Activated T-helper 1 cell treated with Interleukin-2 at 50 U/mL for 16 hours (primary cell): ENCODE measurements at places on chromosomes 5 and 9.

DNA sequence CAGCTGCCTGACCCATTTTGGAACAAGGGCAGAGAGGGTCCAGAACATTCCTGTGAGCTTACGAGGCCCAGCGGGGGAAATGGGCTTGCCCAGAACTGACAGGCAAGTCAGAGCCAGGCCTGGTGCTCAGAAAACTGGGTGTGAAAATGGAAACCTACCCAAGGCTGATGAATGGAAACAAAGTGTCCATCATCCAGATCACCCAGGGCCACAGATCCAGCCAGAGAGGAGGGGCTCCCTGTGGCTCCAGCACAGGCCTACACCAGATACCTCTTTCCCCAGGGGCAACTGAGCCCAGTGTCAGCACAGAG, 3.1 kb downstream of the CLTB start:
- DNase-seq = no peak

DNA sequence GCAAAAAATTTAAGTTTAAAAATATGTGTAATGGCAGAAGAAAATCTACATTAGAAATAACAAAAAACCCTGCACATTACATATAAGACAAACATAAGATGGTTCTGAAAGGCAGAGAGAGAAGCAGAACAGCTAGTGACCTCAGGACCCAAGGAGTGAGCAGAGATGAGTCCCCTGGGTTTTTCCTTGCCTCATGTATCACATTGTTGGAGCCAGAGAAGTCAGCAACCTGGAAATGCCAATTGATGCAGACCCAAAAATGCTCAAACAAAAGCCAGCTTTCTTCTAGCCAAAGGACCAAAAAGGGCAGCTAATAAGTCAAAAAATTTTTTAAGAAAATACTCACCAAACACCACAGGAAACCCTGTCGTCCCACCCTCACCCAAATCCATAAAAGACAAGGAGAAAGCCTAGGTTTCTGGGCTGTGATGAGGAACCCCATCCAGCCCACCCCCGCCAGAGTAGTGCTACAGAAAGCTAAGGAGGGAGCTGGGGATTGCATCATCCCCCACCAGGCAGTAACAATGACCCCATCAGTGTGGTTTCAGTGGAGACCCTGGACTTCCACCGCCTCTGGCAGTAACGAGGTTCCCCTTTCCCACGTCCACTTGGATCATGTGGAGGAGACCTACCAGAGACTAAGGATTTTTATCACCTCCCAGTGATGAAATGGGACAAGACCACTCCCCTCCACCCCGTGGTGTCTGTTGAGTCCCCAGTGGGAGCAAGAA, 17.6 kb downstream of the DENND1A start:
- DNase-seq = no peak

GRCh38 chr9:109992293-109992692, 212.3 kb downstream of the PALM2AKAP2 start:
- DNase-seq = no peak

DNA sequence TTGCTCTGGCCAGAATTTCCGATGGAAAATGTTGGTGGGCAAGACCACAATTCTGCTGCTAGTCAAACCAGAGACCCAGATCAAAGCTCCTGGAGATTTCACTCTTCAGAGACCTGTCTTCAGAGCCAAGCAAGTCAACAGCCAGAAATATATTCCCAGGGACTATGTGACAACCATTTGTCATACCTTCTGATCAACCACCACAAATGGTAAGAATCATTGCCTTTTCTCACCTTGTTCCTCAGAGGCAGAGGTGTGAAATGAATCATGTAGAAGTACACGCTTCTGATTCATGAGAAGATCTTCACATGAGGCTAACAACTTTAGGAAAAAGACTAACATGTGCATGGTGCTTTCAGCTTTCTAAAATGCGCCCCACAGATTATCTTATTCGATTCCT, 53.5 kb downstream of the SUSD1 start:
- no peak for DNase-seq

DNA sequence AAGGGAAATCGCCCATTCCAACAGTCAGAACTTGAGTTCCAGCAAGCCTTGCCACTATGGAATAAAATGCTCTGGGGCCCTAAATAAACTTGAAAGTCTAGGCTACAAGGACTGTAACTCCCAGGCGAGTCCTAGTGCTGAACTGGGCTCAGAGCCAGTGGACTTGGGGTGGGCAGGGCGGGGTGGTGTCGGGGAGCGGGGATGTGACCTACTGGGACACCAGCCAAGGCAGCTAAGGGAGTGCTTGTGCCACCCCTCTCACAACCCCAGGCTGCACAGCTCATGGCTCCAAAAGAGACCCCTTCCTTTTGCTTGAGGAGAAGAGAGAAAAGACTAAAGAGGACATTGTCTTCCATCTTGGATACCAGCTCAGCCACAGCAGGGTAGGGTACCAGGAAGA, 61.5 kb downstream of the MEIKIN start:
- DNase-seq = no peak

GRCh38 chr9:114051706-114052105, 26.4 kb downstream of the AMBP start:
- no peak for DNase-seq

- peak; percentile 35 for DNase-seq
Measured at GRCh38 chr9:104927912-104928740, at the start of gene ABCA1. Gene ABCA1, minus strand, starts transcription at chr9:104928155. Its CDS starts 24,476 bp downstream, at chr9:104903679.
